ENCODE measurements at places on chromosomes 11 and 22.

DNA sequence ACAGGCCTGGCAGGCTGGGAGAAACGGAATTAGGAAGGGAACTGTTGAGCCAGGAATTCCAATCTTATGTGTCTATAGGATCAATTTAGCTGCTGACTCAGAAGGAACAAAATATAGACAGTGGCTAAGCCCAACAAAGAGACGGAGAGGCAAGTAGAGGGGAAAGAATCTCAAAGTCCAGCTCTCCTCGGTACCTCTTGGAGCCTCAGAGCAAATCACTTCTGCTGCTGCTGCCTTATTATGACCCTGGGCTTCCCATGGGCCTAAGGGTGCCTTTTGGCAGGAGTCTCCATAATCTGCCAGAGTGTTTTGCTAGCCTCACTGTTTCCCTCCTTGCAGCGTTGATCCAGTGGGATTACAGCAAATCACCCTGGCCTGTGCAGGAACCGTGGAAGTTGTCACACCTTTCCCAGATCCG is 31.7 kb downstream of the PAX6 start:
- DNase-seq, result no peak

DNA sequence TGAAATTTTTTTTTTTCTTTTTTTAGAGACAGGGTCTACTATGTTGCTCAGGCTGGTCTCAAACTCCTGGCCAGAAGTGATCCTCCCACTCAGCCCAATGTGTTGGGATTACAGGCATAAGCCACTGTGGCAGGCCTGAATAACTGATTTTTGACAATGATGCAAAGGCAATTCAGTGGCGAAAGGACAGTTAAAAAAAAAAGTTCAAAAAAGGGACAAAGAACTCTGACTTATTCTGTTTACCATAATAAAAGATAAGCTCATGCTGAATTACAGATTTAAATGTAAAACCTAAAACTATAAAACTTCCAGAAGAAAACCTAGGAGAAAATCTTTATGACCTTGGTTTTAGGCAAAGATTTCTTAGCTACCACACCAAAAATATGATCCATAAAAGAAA is 48.9 kb downstream of the ATG16L2 start:
- DNase-seq, result no peak

GRCh38 chr11:92322225-92322624 is 97.6 kb downstream of the FAT3 start:
- no peak for DNase-seq

DNA sequence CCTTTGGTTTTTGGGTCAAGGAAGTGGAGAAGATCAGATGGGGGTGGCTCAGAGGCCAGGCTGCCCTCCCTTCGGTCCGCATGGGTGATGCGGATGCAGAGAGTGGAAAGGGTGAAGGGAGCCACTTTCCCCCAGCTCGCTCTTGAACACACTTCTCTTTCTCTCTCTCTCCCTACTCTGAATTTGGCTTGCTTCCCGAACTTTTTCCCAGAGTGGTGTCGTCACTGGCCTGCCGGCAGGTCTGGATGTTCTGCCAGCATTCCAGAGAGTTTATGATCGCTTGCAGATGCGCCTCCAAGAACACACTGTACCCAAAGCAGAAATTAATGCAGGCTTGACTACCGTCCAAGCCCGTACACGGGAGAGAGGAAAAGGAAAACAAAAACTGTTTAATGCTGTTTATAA is 103.2 kb downstream of the ZBTB16 start:
- no peak for DNase-seq

DNA sequence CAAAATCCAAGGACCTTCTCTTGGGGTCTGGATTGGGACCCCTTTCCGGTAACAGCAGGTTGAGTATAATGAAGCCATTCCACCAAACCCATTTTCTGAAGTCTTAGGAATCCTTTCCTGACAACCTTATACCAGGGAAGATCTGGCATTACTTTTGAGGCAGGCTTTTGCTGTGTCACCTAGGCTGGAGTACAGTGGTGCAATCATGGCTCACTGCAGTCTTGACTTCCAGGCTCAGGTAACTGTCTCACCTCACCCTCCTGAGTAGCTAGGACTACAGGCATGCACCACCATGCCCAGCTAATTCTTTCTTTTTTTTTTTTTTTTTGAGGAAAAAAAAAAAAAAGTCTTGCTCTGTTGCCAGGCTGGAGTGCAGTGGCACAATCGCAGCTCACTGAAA is 55.8 kb upstream of the TREH start:
- DNase-seq, result no peak

DNA sequence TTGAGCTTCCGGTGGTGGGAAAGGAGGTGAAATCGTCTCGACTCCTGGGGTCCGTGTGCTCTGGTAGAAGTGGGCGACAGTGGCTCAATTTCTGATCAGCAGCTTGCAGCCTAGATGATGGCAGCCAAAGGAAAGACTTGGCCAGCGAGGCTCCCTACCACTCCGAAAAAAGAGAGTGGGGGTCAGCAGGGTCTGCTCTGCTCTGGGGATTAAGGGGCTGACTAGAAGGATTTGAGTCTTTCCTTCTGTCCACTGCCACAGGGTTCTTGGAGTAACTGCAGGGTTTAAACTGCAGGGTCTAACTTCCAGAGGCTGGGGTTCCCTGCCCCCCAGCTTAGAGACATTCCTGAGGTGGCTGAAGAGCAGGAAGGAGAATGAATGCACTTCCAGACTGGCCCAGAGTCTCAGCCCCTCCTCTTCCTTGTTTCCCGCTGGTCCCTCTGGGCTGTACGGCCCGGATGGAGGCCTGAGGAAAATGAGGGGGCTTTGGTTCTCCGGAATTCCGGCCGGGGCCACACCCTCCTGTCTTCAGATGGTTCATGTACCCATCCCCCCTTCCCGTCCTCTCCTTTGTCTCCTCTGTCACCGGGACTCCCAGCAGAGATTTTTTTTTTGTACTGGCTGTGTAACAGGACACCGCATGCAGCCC is 907 bp downstream of the SERPINH1 start:
- DNase-seq, result no peak

DNA sequence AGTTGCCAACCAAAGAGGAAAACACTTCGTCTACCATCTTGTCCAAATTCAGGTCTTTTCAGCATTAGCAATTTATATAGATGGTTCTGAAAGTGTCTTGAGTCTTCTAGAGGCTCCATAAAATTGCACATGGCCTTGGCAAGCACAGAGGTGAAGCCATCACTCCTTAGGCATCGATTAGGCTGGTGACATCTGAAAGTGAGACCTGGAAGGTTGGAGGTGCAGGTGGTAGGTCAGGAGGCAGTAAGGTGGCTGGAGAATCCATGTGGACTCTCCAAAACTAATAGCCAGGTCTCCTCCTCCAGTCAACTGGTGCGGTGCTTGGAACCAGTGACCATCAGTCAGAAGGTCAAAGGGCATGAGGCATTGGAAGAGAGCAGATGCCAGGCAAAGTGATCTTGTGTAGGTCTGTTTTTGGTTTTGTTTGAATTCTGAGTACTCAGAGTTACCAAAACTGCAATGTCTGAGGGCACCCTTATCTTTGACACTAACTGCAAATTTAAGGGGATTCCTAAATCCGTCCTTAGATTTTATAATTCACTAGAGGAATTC is 6.6 kb upstream of the APOL2 start:
- no peak for DNase-seq

- no peak for DNase-seq
These were observed 6.4 kb downstream of the TP53I11 start for GRCh38 chr11:44944181-44944852.

GRCh38 chr11:22898036-22898435 is 37.8 kb upstream of the CCDC179 start:
- DNase-seq, result no peak

GRCh38 chr11:31059529-31059928 is 310.0 kb downstream of the DCDC1 start:
- no peak for DNase-seq

DNA sequence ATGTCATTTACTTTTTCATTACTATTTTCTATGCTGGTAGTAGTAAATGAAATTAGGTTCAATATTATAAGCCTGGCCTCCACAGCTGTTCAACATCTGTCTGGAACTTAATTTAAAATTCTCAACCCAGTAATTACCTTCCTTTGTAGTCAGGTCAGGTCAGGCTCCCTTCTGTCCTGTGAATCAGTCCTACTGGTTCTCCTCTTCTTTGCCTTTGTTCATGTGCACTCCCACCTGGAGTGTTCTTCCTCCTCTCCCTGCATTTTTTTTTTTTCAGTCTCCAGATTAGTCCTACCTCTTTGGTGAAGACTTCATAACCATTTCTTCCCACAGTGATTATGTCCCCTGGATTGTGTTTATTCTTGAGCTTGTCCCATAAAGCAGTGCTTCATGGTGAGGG is 67.9 kb downstream of the DKK3 start:
- DNase-seq, result no peak

DNA sequence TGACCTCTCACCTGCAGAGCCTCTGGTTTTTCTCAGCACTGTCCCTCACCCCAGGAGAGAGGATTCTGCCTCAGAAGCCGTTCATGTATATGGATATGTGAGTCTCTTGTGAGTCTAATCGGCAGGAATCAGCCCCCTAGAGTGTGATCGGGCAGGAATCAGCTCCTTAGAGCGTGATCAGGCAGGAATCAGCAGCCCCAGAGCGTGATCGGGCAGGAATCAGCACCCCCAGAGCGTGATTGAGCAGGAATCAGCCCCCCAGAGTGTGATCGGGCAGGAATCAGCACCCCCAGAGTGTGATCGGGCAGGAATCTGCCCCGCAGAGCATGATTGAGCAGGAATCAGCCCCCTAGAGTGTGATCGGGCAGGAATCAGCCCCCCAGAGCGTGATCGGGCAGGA is 80.0 kb upstream of the EIF3D start:
- no peak for DNase-seq
